ENCODE measurements at places on chromosomes 3 and 15. TPM values are rescaled to one million over a fixed set of nuclear protein-coding genes. Genes with fewer than 3 reads are reported as not detected.

The FBXW12 gene
- not detected for total RNA-seq

The DUOXA2 gene
- total RNA-seq: not detected

The ISLR gene
- total RNA-seq: 49.6 TPM

The BCL6 gene
- 46.0 TPM for total RNA-seq

- DNase-seq: no peak
Measured at GRCh38 chr3:118987477-118987876, 47.2 kb downstream of the IGSF11 start.

- no peak for DNase-seq
Measured at GRCh38 chr3:167109746-167110145, 270.4 kb downstream of the ZBBX start.

DNA sequence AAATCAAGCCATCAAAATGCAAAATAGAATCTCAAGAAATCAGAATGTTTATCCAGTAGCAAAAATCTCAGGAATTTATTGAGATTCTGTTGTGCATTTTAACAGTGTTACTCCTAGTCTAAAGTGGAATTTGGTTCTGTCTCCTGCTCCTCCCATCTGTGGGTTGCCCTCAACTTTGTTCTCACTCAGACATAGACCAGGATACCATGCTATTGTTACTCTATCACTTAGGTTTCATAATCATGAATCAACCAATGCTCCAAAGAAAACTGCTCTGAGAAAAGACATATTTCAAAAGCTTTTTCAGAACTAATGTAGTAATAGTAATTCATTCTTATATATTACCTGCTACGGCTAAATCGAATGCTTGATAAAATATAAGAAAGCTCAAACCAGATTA is 274.7 kb downstream of the RBMS3 start:
- DNase-seq: no peak

GRCh38 chr15:44028349-44028748 is 166.7 kb downstream of the FRMD5 start:
- no peak for DNase-seq

- no peak for DNase-seq
Measured at GRCh38 chr15:87492321-87492720, 764.2 kb downstream of the NTRK3 start.

GRCh38 chr15:77030048-77030927 is 35.4 kb downstream of the PSTPIP1 start:
- peak; percentile 84 for DNase-seq

DNA sequence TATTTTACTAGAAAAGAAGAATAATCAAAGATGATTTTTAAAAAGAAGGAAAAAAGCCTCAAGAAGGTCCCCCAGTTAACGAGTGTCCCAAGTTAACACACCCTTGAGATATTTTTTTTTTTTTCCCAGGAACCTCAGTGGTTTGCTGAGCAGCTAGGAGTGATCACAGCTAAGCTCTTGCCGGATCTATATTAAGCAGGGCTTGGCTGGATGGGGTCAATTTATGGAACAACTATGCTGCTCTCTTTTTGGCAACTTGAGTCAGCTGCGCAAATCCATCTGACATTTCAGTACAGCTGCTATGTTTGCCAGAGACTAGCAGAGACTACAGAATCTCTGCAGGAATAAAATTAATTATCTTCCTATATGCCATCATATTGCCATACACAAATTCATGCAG is at the start of gene LMOD3:
Gene LMOD3 (minus strand): TSS at position 193 of the 400 bp plus-strand sequence. CDS start 209 bp downstream, outside the sequence.
- DNase-seq: no peak

DNA sequence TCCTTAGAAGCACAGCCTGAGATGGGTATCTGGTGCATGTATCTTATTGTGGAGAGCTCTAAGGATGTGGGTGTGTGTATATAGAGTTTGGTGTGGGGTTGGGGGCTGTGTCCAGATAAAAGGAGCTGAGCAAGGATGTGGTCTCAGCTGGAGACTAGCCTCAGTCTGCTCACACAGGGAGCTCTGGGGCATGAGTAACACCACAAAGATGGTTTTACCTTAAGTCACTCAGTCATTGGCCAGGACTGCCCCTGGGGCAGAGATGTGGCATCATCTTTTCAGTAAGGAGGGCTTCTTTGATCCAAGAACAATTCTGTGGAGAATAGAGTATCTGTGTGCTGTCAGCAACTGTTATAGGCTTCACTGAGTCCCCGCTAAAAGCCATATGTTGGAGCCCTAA is 163.4 kb upstream of the NUDT16 start:
- no peak for DNase-seq

GRCh38 chr3:173599673-173600072 is 202.1 kb downstream of the NLGN1 start:
- no peak for DNase-seq

DNA sequence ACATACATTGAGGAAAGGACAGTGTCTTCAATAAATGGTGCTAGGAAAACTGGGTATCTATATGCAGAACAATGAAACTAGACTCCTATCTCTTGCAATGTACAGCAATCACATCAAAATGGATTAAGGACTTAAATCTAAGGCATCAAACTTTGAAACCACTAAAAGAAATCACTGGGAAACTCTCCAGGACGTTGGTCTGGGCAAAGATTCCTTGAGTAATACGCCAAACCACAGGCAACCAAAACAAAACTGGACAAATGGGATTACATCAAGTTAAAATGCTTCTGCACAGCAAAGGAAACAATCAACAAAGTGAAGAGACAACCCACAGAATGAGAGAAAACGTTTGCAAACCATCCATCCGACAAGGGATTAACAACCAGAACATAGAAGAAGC is 14.5 kb downstream of the LAMP3 start:
- DNase-seq: no peak

DNA sequence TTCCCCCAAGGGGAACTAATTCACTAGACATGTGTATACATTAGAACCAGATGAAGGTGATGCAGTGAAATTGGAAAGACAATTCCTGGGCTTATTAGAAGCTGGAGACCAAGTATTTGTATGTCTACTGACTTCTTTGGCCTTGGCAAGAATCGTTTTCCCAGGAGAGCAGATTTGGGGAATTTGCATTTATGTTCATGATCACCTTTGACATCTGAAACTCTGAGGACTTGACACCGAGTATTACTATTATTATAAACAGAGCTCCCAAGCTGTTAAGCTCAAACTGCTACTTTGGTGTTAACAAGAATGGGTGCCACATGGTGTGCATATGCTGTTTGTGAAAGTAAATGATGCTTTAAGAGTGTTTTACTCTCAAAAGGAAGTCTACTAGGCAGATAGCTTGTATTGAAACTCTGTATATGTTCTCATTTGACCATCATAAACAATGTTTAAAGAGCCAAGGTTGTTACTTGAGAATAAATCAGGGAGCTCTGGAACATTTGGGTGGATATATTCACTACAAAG is 519.8 kb upstream of the GOLIM4 start:
- DNase-seq: no peak

GRCh38 chr15:53384417-53384816 is 375.0 kb downstream of the WDR72 start:
- DNase-seq: no peak

- no peak for DNase-seq
Measured at GRCh38 chr3:110533089-110533488, 538.5 kb upstream of the NECTIN3 start.

GRCh38 chr3:184588776-184589175 is 27.2 kb downstream of the EPHB3 start:
- no peak for DNase-seq
